PC-3 (cell line): ENCODE measurements at places on chromosomes 13 and 19. TPM values are rescaled to one million over a fixed set of nuclear protein-coding genes. Genes with fewer than 3 reads are reported as not detected.

DNA sequence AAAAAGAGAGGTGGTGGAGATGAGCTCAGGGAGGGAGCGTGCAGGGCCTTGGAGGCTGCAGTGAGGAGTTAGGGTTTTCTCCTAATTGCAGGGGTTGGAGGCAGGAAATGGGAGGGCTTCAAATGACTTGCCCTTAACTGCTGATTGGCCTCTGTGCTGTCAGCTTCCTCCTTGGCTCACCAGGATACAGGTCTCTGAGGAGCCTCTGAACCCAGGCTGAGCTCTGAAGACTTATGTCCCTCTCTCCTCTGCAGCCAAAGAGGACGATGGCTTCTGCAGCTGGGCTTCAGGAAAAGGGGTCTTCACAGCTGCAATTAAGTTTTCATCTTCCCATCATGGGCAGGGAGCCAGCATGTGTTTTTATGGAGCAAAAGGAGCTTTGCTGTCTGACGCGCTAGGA lies 6.7 kb upstream of the RANBP3 start:
- no peaks in the 10 kb centered on the region for H3K36me3 ChIP-seq
- peaks cover 13% of the 10 kb centered on the region for H3K4me1 ChIP-seq
- no peak overlapping the region for H3K4me3 ChIP-seq
- no peaks in the 10 kb centered on the region for H3K27me3 ChIP-seq
- no peak overlapping the region for H3K27ac ChIP-seq

SRRM5 gene
- 0.11 and 0.12 TPM in 2 replicates for total RNA-seq

RASL11A gene
- 43.3 and 59.7 TPM in 2 replicates for total RNA-seq

GRCh38 chr13:112833551-112834257 lies 135.3 kb upstream of the MCF2L start:
- no peak overlapping the region for H3K4me3 ChIP-seq
- DNase-seq: no peak
- no peaks in the 10 kb centered on the region for H3K36me3 ChIP-seq

- H3K4me1 ChIP-seq: peaks cover 23% of the 10 kb centered on the region
- no peaks in the 10 kb centered on the region for H3K27me3 ChIP-seq
- H3K4me3 ChIP-seq: peak overlapping the region; percentile 77; the same call in 1 of the 2 replicates
- H3K27ac ChIP-seq: no peak overlapping the region
- DNase-seq: no peak
Measured at GRCh38 chr19:49809941-49810389, 3.1 kb downstream of the FUZ start.

DNA sequence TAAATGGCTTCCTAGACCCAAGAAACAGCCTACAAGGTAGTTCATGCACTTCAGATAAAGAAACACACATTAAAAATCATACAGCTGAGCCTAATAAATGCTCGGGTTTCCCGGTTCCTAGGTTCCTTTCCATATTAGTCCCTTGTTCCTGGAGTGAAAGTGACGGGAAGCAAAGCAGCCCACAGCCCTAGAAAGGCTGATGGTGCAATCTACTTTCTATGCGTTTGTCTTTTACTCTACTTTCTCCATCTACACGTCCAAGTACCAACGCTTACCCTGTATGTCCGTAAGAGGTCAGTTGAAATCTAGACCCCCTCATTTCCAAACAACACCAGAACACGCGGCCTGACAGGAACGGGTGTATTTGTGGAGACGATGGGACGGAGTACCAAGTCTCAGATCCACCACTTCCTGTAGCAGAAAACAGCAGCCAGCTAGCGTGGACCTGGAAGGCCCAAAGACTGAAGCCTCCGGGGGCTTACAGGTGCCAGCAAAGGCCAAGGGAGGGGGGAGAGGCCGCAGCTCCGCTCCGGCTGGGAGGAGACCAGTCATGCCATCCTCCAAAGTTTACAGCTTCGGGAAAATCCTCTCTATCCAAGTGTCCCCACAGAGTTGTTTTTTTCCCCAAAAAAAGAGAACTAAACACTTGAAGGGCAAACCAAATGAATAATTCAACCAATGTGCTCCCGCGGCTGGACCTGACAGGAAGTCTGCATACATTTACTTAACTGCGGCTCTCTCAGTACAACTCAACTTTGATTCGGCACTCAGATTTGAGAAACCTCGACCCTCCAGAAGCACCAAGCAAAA lies 34.1 kb downstream of the STK24 start:
- H3K4me1 ChIP-seq: no peaks in the 10 kb centered on the region
- no peak overlapping the region for H3K4me3 ChIP-seq
- DNase-seq: no peak
- no peaks in the 10 kb centered on the region for H3K27me3 ChIP-seq
- H3K36me3 ChIP-seq: no peaks in the 10 kb centered on the region

- H3K27ac ChIP-seq: no peak overlapping the region
- H3K4me3 ChIP-seq: no peak overlapping the region
- no peak for DNase-seq
- H3K27me3 ChIP-seq: peaks cover 36% of the 10 kb centered on the region
- H3K36me3 ChIP-seq: no peaks in the 10 kb centered on the region
- no peaks in the 10 kb centered on the region for H3K4me1 ChIP-seq
Measured at GRCh38 chr13:97001636-97002035, 7.4 kb upstream of the OXGR1 start.

DNA sequence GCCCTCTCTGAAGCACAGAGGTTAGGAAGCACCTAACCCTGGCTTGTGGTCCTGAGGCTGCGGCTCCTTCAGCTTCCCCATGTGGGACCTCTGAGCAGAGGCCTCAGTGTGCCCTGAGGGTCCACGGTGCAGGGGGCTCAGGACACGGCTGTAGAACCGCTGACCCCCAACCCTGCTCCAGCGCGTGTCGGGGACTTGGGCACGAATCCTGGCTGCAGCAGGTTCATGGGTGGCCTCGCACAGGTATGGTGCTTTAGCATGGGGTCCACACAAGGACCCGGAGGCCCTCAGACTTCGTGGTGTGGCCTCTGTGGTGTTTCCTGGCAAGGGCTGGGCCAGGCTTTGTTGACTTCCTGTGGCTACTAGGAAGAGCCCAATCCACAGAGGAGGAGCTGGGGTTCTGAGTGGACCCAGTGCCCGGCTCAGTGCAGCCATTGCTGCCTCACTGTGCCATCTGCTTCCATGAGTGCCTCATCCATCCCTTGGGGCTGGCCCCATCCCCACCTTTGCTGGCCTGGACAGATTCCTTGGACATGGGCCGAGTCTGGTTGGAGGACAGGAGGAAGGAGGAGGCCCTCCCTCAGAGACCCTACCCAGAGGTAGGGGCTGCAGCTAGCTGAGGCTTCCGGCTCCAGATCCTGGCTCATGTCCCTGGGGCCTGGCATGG lies 24.5 kb downstream of the ZBTB7A start:
- H3K36me3 ChIP-seq: no peaks in the 10 kb centered on the region
- H3K27ac ChIP-seq: no peak overlapping the region
- DNase-seq: no peak
- H3K4me1 ChIP-seq: 0 out of 2 replicates have a peak, but pooled peaks cover 3% of the 10 kb centered on the region
- H3K27me3 ChIP-seq: no peaks in the 10 kb centered on the region
- no peak overlapping the region for H3K4me3 ChIP-seq

LILRA1 gene
- total RNA-seq: not detected in 2 replicates

GRCh38 chr19:38173291-38174041 lies 50.6 kb downstream of the DPF1 start:
- no peak overlapping the region for H3K27ac ChIP-seq
- H3K4me3 ChIP-seq: no peak overlapping the region
- H3K36me3 ChIP-seq: no peaks in the 10 kb centered on the region; the same call in 1 of the 2 replicates
- H3K27me3 ChIP-seq: no peaks in the 10 kb centered on the region
- DNase-seq: no peak
- no peaks in the 10 kb centered on the region for H3K4me1 ChIP-seq

DNA sequence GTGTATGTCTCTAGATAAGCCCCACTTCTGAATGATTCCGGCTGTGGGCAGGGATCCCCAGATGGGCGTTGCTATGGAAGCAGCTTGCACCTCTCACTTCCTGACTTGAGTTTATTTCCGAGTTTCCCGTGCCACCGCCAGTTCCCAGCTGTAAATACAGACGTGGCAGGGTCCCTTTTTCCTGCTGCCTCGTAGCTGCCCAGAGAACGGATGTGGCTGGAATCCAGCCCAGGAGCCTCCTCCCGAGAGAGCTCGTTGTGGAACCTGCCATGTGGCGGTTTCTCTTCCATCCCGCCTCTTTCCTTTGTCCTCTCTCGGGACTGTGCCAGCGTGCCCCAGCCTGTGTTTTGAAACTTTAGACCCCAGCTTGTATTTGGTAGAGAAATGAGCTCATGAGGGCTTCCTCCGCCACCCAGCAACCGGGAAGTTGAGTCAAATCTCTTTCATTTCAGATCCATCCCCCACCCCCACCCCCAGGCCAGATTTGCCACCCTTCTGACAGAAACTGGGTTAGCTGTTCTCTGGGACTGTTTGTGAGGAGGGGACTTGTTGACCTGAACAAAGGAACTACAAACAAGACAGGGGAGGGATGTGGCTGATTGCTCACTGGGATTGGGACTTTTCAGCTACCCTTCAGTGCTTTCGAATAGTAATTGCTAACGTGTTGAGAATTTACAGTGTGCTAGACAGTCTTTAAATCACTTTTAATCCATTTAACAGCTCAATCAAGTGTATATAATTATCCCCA lies 96.6 kb downstream of the SIPA1L3 start:
- no peaks in the 10 kb centered on the region for H3K36me3 ChIP-seq
- peak overlapping the region; percentile 100 for H3K27ac ChIP-seq
- H3K4me3 ChIP-seq: peak overlapping the region; percentile 47

DNA sequence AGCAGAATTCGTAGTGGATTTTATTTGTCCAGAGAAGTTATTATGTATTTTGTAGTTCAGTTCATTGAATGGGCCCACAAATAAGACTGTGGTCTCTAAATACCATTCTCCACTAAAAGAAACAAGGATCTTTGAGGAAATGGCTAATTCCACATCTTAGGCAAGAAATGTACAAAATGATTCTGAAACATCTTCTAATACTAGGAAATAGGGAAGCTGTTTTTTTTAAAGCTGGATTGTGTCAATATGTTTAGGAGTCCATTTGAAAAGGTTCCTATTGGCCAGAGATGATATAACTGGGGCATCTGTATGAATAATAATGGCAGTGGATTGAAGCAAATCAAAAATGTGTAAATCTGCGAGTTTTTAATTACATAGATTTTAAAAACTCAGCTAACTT lies 88.5 kb upstream of the SIAH3 start:
- DNase-seq: no peak
- H3K4me3 ChIP-seq: no peak overlapping the region
- H3K27me3 ChIP-seq: peaks cover 35% of the 10 kb centered on the region
- H3K4me1 ChIP-seq: no peaks in the 10 kb centered on the region
- H3K27ac ChIP-seq: no peak overlapping the region

GPR12 gene
- not detected in 2 replicates for total RNA-seq

NEK5 gene
- 0.07 TPM in 1 of 2 replicates, not detected in the other for total RNA-seq
